NCI-H1105 treated with DMSO at 0.1 percent for 48 hours (cell line): ENCODE measurements at places on chromosomes 5 and 9.
A peak's percentile ranks its signal among the peaks of the same experiment; 100 is the strongest.

GRCh38 chr9:97623946-97624345, 9.2 kb downstream of the TSTD2 start:
- no peak for DNase-seq

GRCh38 chr9:127133739-127134167, 11.3 kb upstream of the ANGPTL2 start:
- DNase-seq = no peak

GRCh38 chr5:177382423-177383029, 1.7 kb upstream of the SLC34A1 start:
- DNase-seq = no peak

GRCh38 chr5:137440795-137441194, 58.3 kb downstream of the SPOCK1 start:
- no peak for DNase-seq

DNA sequence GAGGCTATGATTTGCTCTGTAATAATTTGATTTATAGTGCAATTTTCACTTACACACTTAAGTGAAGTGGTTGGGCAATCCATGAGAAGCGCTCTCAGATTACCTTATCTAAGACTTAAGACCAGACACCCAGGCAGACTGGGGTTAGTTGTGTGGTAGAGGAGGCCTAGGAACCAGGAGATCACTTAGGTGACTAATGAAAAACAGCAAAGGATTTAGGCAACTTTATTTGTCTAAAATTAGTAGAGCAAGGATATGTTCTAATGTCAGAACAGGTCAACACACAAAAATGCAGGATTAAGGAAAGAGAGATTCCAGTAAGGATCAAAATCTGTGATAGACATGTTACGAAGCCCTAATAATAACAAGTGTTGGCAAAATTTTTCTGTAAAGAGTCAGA, 913.8 kb downstream of the TLE1 start:
- DNase-seq = peak; percentile 9

- no peak for DNase-seq
Measured at GRCh38 chr9:75087289-75087823, 599 bp downstream of the NMRK1 start.

DNA sequence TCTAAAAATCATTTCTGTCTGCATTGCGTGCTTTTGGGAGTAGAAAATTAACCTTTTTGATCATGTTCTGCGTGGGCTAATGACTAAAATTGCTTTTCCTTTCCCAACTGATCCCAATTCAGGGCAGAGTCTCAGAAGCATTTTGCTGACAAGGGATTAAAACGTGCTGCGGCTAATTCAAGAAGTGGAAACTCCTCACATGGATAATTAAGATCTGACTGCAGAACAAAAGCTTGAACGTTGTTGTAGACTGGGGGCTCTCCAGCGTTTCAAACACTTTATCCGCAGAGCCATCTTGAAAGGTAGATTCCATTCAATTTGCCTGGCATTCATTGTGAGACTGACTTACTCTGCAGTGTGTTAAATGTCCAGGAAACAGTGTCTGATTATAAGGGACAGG, 485.3 kb upstream of the DMAC1 start:
- DNase-seq = no peak

DNA sequence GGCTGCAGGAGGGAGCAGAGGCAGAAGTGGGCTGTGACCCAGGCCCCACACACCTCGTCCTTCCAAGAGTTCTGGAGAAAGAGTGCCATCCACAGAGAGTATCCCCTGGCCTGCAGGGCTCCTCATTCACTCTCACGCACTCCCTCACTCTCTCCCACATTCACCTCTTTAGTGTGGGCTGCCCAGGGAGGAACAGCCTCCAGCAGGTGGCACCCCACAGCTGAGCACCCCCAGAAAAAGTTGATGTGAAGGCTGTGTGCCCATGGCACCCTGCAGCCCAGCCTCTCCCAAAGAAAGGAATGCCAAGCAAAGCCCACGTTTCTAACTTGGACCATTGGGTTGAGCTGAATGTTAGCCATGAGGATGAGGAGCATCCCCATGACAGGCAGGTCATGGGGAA, 4.5 kb upstream of the SHC3 start:
- no peak for DNase-seq

- peak; percentile 83 for DNase-seq
Measured at GRCh38 chr5:160629003-160629402, 207.3 kb downstream of the PTTG1 start.

GRCh38 chr5:68141494-68141893, 74.1 kb upstream of the PIK3R1 start:
- no peak for DNase-seq

DNA sequence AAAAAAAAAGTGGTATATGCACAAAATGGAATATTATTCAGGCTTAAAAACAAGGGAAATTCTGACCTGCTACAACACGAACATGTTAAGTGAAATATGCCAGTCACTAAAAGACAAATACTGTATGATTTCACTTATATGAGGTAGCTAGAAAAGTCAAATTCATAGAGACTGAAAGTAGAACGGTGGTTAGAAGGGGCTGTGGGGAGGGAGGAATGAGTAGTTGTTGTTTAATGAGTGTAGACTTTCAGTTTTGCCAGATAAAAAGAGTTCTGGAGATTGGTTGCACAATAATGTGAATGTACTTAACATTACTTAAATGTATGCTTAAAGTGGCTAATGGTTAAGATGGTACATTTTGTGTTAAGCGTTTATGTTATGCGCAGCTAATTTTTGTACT, 79.5 kb upstream of the IL12B start:
- DNase-seq = no peak

DNA sequence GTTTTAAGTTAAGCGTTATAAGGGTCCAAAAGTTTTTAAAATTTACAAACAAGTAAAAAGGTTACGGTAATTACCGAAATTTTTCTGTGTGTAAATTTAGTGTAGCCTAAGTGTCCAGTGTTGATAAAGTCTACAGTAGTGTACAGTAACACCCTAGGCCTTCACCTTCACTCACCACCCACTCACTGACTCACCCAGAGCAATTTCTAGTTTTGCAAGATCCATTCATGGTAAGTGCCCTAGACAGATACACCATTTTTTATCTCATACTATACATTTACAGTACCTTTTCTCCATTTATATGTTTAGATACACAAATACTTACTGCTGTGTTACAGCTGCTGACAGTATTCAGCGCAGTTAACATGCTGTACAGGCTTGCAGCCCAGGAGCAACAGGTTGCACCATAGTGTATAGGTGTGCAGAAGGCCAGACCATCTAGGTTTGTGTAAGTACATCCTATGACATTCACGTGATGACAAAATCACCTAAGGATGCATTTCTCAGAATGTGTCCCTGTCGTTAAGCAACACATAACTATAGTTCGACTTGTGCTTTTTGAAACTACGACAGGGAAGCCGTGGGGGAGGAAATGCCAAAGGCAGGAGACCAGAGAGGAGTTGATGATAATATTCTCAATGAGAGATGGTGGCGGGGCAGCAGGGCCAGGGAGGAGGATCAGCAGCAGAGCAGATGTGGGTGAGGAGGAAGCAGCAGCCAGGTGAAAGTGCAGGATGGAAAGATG, 48.6 kb downstream of the PSMB7 start:
- no peak for DNase-seq

- peak; percentile 29 for DNase-seq
Measured at GRCh38 chr5:54895816-54896341, 89.5 kb downstream of the ESM1 start.

DNA sequence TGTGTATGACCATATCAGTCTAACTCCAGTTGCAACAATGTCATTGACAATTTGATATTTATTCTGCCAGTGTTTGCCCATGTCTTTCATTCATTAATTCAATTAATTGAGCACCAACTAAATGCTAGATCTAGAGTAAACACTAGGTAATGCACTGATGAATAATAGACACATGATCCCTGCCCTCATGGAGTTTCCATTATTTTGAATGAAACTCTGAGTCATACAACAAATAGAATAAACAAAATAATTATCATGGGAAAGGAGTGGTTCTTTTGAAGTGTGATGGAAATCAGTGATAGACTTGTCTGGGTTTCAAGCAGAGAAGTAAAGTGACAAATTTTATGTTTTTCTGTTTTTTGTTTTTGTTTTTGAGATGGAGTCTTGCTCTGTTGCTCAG, 4.6 kb downstream of the ARHGEF37 start:
- no peak for DNase-seq

- no peak for DNase-seq
Measured at GRCh38 chr9:72527801-72528195, 6.4 kb downstream of the TMC1 start.

GRCh38 chr5:79630444-79630843, 18.2 kb downstream of the TENT2 start:
- no peak for DNase-seq

DNA sequence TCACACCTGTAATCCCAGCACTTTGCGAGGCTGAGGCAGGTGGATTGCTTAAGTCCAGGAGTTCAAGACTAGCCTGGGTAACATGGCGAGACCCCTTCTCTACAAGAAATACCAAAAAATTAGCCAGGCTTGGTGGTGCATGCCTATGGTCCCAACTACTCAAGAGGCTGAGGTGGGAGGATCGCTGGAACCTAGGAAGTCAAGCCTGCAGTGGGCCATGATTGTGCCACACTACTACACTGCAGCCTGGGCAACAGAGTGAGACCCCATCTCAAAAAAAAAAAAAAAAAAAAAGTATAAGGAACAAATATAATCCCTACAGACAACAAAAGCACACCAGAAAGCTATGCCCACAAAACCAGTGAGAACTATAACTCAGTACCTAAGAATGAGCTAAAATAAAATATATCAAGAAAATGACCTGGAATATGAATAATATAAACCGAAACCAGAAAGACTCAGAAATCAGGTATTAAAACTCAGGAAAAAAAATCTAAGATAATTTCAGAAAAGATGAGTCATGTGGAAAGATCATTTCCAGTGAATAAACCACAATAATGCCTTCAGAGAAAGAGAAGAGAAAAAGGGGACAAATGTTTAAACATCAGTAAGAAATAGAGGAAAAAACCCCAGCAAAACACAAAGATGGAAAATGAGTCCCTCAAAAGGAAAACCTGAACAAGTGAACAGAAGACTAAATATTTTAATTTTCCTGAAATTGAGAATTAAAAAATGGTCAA, 57.4 kb downstream of the GOLPH3 start:
- DNase-seq = no peak

- DNase-seq = no peak
Measured at GRCh38 chr5:110536120-110537115, 190.1 kb downstream of the TMEM232 start.

DNA sequence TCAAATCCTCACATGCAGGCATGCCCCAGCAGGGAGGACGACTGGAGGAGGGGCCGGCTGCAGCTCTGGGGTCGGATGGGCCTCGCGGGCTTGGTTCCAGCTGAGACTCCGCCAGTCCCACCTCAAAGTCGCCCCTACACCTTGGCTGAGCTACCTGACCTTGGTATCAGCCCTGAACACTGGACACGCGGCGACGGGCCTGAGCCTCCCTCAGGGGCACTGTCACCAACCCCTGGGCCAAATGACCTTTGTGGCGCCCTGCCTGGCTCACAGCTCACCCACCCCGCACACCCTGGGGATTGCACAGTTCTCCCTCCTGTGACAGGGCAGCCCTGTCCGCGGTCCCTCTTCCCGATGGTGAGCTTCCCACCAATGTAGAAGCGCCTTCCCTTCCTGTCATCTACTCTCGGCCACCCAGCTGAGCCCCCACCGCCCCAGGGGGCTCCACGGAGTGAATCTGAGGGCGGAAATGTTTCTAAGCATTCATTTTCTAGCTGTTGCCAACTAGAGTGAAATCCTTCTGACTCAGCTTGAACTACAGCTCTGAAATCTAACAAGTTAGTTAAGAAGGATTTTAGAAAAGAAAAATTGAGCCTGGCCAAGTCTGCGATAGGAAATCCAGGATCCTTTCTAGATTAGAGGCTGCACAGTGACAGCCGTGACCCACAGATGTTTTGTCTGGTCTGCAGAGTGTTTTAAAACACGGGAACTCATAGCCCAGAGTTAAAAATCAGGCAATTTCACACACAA, 138.9 kb upstream of the PHYKPL start:
- no peak for DNase-seq

DNA sequence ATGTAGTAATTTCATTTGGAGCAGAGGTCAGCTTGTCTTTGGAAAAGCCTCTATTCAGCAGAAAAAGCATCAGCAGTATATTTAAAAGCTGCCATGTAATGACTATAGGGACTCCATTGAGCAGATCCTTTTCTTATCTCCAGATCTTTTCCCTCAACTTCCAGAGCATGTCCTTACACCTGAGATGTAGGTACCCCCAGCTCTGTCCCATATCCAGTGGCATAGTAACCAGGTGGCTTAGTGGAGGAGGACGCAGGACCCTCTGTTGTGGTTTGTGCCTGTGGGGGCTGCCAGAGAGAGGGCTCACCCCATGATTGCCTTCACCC, 61.5 kb downstream of the RCL1 start:
- no peak for DNase-seq

- no peak for DNase-seq
Measured at GRCh38 chr9:116042321-116042720, 111.3 kb upstream of the PAPPA start.

DNA sequence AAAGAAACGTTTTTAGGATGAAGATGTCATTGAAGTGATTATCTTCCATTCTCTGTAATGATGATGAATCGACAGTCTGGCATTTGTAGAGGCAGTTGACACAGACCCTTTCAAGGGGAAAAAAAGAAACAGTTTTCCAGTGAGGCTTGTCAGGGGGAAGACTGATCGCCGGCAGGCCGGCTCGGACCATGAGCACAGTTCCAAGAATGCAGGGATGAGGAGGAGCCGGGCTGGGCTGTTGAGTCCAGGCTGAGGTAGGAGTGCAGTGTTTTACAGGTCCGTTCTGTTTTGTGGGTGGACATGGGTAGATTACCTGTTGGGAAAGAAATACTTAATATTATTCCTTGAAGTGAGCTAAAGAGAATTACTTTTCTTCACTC, 194.6 kb downstream of the AOPEP start:
- no peak for DNase-seq

- no peak for DNase-seq
Measured at GRCh38 chr9:75111019-75111622, 22.8 kb downstream of the OSTF1 start.

DNA sequence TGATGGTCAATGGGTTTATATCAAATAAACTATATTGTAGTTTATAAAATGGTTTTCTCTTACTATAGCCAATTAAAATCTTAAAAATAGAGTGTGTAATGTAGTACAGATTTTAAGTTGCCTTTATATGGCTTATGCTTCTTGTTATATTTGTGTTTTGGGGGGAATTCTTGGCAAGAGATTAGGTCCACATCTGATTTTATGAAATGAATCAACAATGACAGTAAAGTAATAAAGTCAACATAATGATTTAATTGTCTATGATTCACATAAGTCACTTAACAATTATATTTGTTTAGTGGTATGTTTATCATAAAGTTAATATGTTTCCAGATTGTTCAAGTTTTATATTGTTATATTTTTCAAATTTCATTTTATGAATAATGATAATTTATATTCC, 164.8 kb downstream of the COMMD10 start:
- DNase-seq = no peak

DNA sequence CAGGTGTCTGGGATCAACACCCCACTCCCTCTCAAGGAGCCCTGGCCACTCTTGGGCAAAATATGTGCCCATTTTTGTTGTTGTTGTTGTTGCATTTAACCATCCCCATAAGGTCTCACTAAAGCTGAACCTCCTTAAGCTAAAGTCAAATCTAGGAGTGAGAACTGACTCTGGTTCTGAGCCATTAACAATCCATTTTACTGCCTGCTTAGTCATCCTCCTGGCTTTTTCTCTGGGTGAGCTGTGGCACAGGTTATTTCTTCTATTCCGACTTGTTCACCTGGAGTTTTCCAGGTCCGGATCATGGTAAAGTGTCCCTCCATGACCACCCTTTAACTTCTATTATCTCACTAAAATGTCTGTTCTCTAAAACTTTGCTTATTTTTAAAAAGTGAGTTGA, 85.2 kb downstream of the CAMK4 start:
- no peak for DNase-seq

- DNase-seq = no peak
Measured at GRCh38 chr5:58786711-58787303, 203.9 kb downstream of the RAB3C start.

GRCh38 chr5:142669477-142669876, 16.4 kb downstream of the FGF1 start:
- DNase-seq = no peak
